Ureter (tissue), 1 donor: ENCODE measurements at places on chromosomes 1 and 21.

- DNase-seq: no peak
Measured at GRCh38 chr1:116508984-116509980, 61.5 kb downstream of the CD58 start.

GRCh38 chr1:237316352-237316751, 274.4 kb downstream of the RYR2 start:
- no peak for DNase-seq

GRCh38 chr1:53400761-53401674, 58.2 kb upstream of the DMRTB1 start:
- DNase-seq: no peak

DNA sequence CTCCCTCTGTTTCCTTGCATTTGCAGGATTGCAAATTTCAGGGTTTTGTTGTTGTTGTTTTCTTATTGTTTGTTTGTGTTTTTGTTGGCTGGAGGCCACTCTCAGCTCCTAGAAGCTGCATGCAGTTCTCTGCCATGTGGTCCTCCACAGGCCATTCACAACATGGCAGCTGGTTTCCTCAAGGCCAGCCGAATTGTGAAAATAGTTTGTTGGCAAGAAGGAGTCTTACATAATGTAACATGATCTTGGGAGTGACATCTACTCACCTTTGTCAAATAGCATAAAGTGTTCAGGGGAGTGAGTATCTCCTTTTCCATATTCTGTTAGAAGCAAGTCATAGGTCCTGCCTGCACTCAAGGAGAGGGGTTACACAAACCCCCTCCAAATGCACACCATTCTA, 10.6 kb upstream of the UAP1 start:
- no peak for DNase-seq

GRCh38 chr21:17976691-17977090, 157.5 kb upstream of the C21orf91 start:
- no peak for DNase-seq

DNA sequence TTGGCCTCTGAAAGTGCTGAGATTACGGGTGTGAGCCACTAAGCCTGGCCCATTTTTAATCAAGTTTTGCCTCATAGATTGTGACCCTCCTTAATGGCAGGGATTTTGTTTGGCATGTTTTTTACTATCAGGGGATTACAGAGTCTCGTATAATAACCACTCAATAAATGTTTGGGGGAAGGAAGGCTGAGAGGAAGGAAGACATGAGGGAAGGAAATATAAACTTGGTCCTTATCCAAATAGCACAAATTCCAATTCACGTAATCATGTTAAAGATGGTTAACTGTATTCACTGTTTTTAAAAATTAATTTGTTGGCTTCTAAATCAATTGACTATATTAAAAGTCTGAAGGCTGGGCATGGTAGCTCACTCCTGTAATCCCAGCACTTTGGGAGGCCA, 30.9 kb upstream of the SERTAD4 start:
- no peak for DNase-seq

GRCh38 chr1:159921700-159922504, 3.4 kb downstream of the TAGLN2 start:
- no peak for DNase-seq

- no peak for DNase-seq
Measured at GRCh38 chr1:213119794-213120193, 68.8 kb downstream of the RPS6KC1 start.
